ENCODE measurements at places on chromosomes 5 and 9.

GRCh38 chr9:76191493-76191892, 202.7 kb downstream of the RFK start:
- DNase-seq = no peak

DNA sequence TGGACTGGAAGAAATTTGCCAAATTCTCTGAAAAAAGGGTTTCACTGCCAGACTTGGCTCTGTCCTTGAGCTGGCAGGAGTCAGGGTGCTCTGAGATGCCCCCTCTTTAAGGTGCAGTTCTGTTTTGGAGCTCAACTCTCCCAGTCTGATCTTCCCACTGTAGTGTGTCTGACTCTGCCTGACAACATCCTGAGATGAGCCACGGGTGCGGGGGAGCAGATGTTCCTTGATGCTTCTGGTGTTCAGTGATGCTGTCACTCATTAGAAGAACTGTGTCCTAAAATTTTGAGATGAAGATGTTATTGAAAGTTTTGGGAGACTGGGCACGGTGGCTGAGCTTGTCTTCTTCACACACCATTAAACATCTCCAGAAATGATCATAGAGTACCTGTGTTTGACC, 78.2 kb downstream of the BASP1 start:
- no peak for DNase-seq

- no peak for DNase-seq
Observed at GRCh38 chr5:26181582-26181981, 856.8 kb downstream of the CDH9 start.

DNA sequence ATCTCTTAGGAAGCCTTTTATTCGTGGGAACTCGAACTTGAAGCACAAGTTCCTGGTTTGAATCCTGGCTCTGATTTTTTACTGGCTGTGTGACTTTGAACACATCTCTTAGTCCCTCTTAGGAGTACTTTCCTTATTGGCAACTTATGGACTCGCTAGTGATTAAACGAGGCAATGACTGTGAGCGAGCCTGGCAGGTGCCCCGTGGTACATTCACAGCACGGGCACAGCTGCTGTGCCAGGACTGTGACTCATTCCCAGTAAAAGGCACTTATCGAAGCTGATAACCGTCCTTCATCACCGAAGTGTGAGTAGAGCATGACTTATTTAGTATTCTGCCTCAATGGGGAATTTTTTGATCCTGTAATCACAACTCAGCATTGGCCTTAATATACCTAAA, 22.7 kb downstream of the CFAP90 start:
- no peak for DNase-seq

DNA sequence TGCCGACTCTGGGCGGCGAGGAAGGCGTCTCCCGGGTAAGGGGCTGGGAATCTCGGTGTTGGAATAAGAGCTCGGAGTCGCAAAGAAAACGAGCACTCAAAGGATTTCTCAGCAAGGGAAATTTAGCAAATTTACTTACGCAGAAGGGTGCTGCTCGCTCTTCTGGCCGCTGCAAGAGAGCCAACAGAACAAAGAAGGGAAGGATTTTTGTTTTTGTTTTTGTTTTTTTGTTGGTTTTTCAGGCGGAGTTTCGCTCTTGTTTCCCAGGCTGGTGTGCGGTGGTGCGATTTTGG, 279 bp downstream of the GTF3C5 start:
- DNase-seq = no peak

DNA sequence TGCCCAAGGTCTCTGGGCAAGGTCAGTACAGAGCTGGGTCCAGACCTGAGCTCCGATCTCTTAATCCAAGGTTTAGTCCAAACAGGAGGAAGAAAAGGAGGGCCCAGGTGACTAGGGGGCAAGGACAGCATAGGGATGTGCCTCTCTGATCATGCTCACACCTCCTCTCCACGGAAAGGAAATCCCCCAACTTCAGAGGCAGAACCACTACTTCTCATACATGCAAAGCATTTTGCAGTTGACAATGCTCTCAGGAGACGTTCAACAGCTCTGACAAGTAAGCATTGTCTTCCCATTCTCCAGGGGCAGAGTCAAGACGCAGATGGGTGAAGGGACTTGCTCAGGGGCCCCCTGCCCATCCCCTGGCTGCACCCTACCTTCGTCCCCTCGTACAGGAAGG, 8.7 kb upstream of the CORO2A start:
- no peak for DNase-seq

DNA sequence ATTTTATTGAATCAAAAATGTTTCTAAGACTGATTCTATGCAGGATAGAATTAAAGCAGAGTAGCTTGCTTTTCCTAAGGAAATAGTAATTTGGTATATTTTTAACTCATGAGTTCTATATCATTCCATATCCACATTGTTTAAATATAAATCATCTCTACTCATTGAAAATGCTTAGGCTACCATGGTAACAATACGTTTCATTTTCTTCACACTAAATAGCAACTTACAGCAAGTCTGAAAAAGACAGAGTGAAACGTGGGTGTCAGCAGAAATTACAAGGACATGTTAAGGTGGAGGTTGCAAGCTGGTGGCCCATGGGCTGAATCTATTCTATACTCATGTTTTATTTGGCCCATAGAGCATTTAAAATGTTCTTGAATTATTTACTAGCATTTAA, 487.9 kb downstream of the ARHGEF28 start:
- DNase-seq = no peak

GRCh38 chr9:122820490-122820845, 7.9 kb downstream of the PDCL start:
- no peak for DNase-seq

- DNase-seq = no peak
Observed at GRCh38 chr5:180174587-180174972, 34.4 kb downstream of the RASGEF1C start.

DNA sequence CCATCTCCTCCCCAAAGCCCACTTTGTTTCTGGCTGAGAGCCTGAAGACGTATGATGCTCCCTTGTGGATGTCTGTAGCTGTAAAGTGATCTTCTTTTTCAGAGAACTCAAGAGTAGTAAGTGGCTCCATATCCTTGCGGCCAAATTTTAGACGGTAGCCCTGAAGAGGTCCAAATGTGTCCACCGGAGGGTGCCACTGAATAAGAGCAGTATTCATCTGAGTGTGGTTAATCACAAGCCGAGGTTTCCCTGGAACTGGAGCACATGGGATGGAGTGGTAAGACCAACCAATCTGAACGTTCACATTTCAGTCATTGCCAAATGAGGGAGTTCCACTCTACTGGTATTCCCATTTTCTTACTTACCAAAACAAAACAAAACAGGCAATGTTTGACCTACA, 686.5 kb upstream of the DMAC1 start:
- no peak for DNase-seq

DNA sequence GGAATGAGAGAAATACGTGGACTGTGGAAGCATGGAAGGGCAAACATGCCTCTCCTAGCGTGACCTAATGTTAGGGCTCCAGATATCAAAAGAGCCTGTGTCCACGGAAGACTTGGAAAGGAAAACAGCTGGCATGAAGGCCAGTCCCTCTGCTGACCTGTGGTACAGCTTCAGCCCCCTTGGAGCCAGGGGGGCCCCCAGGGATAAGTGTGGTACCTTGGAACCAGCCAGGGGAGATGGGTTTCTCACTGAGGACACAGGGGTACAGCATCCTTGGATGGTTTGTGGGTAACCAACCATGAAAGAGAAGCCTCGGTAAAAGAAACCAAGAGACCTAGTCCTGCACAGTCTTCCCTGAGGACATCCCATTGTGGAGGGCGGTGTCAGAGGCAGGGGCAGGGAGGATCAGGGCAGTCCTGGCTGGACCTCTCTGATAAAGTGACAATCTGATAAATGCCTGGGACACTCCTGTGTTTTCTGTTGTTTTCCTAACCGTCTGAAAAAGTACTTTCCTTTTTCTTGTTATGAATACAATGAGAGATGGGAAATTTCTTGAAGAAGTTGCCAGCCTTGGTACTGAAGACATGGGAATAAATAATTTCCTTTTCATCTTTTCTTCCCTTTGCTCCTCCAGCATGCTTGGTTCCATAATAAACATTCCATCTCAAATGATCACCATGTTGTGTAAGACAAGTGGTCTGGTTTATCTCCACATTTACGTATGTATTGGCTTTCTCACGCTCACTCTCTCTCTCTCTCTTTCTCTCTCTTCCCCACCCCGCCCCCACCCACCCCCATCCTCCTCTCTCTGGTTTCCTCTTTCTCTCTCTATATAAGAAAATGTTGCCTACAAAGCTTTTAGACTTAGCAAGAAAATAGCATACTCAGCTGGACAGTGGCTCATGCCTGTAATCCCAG, 102.1 kb downstream of the SUSD1 start:
- no peak for DNase-seq

DNA sequence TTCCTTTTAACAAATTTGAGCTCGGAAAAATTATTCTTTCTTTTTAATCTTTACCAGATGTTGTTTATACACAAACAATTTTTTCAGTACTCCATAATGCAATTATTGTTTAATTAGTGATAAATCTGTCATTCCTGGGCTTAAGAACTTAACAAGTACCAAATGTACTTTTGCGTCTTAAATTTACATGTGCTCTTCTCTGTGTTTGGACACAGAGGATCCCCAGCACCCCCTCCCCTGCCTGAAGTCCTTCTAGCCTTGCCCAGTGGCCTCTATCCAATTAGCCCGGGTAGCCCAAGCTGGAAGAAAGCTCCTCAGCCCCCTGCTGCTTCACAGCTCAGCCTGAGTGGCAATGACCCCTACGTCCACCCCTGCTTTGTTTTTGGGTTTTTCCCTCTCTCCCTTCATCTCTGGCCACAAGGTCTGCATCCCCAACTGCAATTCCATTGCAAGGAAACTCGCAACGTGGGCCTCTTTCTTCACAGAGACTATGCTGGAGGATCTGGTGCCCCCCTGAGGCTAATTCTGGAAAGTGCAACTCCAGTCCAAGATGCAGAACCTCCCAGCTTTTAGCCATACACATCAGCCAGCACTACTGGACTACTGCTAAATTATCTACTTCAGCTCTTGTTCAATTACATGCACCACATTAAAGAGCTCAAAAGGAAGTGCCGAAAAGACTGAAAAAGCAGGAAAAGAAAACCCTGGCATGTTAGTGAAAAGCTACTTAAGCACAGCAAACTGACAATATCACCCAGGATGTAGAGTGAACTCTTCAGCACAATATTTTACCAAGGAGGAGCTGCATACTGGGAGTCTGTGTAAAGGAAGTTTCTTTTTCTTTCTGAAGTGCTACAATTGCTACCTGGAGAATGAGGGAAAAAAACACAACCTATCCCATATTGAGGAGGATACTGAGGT, 186.2 kb downstream of the FANCC start:
- DNase-seq = peak; percentile 35

GRCh38 chr9:126793686-126794417, 11.0 kb upstream of the ZBTB43 start:
- DNase-seq = no peak

GRCh38 chr5:170880084-170880483, 18.3 kb downstream of the RANBP17 start:
- DNase-seq = no peak

DNA sequence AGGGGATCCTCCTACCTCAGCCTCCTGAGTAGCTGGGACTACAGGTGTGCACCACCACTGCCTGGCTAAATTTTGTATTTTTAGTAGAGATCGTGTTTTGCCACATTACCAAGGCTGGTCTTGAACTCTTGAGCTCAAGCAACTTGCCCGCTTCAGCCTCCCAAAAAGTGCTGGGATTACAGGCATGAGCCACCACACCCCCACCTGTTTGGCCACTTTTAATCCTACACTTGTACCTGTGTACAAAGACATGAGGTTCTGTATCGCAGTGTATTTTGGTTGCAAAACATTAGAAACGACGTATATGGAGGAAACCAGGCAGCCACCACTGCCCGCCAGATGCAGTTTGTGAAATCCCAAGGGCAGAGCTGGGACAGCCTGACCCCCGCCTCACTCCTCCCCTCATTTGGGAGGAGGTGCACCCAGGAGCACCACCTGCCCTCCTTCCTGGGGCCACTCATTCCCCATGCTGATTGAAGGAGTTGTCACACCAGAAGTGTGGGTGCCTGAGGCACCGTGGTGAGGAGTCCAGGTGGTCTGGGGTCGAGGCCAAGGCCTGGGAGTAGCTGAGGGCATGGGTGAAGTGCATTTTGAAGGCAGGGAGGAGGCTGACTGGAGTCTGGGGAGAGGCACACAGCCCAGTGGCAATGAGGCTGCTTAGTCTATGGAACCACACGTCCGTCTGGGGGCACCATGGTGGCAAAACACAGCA, 39.3 kb upstream of the OLFM1 start:
- no peak for DNase-seq

GRCh38 chr9:131302244-131303075, 12.9 kb downstream of the PLPP7 start:
- DNase-seq = no peak

GRCh38 chr9:107158321-107158720, 124.8 kb upstream of the RAD23B start:
- DNase-seq = no peak

DNA sequence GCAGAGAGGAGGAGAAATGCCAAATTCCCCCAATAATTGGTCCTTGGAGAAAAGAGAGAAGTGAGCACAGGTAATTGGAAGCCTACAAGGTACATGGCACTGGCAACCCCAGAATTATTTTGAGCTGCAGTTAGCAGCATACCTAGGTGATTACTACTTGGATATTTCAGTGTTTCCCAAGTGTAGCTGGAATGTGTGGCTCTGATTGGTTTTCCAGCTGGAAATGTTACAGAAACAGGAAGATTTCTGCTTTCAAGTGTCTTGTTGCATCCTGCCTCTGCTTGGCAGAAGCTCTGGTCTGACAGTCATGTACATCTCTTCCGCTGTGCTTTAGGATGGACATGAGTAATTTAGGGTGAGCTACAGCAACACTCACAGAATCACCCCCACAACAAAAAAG, 262.1 kb downstream of the ENC1 start:
- DNase-seq = no peak

DNA sequence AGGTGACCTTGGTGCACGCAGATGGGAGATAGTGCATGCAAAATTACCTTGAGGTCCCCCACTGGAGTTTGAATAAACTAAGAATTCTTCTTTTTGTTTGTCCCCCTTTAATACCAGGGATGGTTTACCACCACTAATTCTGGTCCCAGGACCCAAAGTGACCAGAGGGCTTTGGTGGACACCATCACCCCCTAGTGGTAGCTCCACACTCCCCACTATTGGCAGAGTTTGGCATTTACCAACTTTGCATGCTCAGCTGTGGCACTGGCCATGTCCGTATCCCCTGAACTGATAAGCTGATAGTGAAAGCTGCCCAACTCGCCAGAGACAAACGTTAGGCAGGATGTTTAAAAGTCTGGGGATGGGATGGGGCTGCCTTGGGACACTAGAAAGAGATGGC, 3.3 kb downstream of the ASTN2 start:
- DNase-seq = no peak

DNA sequence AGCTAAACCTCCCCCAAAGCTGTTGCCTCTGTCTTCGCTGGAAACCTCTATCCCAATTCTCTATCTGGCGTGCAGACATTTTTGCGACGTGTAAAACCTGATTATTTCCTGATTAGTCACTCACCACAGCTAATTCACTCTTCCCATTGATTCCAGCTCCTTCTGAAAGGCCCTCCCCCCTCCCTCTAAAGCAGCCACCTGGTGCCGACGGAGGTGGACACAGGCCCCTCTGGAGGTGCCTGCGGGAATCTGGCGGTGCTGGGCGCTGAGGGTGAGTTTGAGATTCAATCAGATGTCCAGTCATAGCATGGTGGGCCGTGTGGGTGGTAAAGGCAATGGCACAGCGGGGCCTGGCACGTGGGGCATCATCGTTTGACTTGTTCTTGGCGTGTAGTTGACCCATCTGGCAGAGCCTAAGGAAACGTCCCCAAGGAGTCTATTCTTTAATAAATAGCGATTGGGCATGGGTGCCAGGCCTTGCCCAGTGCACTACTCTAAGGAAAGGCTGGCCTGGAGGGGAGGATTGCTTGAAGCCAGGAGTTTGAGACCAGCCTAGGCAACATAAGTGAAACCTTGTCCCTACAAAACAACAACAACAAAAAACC, 271.1 kb upstream of the MVB12B start:
- no peak for DNase-seq
